ENCODE measurements at places on chromosomes 6 and 20. TPM values are rescaled to one million over a fixed set of nuclear protein-coding genes. Genes with fewer than 3 reads are reported as not detected.

HLA-DQA1 gene
- 5.4 TPM for total RNA-seq

IPCEF1 gene
- total RNA-seq, result 30.0 TPM

PBOV1 gene
- not detected for total RNA-seq

MCUR1 gene
- total RNA-seq, result 2.1 TPM

HTR1E gene
- total RNA-seq, result not detected

DDO gene
- total RNA-seq, result not detected

BACH2 gene
- 164 TPM for total RNA-seq

GJA10 gene
- total RNA-seq, result not detected

KCNK5 gene
- total RNA-seq, result 1.2 TPM

EPPIN gene
- not detected for total RNA-seq

MBOAT1 gene
- 6.5 TPM for total RNA-seq

RNF182 gene
- total RNA-seq, result not detected

BPIFB4 gene
- total RNA-seq, result not detected

SPATA25 gene
- not detected for total RNA-seq

PRL gene
- total RNA-seq, result 0.50 TPM

ENPP5 gene
- 0.33 TPM for total RNA-seq

OOEP gene
- 0.49 TPM for total RNA-seq

WFDC9 gene
- total RNA-seq, result not detected

DEFB113 gene
- not detected for total RNA-seq

HLA-DQA2 gene
- total RNA-seq, result 0.22 TPM

TOX2 gene
- total RNA-seq, result 1.8 TPM

ASIP gene
- not detected for total RNA-seq

CD109 gene
- 0.11 TPM for total RNA-seq

RAET1L gene
- not detected for total RNA-seq

MUC21 gene
- not detected for total RNA-seq

TRIM40 gene
- total RNA-seq, result not detected

GPR63 gene
- not detected for total RNA-seq

Data from CD8-positive, alpha-beta T cell (primary cell).